ENCODE measurements at places on chromosomes 3 and 15.

DNA sequence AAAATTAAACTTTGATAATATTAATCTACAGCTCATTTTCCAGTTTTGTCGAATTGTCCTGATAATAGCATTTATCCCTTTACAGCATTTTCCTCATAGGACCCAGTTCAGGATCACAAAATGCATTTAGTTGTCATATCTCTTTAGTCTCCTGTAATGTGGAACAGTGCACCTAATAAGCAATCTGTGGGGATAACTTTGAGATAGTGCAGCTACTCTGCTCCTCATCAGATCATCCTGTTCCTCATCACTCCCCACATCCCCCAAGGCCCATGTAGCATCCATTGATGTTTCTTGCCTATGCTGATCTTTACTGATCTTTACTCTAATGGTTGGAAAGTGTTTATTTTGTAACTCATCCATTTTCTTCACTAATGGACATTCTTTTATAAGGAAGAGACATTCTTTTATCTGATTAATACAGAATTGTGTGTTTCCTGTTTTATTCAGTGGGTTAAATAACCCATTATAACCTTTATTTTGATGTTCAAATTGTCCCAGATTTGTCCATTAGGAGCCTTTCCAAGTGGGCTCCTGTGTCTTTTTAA, 7.5 kb downstream of the RNF111 start:
- DNase-seq = no peak

GRCh38 chr15:54481819-54482218, 503.6 kb downstream of the UNC13C start:
- DNase-seq = no peak

GRCh38 chr3:102053375-102053989, 204.2 kb downstream of the NFKBIZ start:
- DNase-seq = no peak

DNA sequence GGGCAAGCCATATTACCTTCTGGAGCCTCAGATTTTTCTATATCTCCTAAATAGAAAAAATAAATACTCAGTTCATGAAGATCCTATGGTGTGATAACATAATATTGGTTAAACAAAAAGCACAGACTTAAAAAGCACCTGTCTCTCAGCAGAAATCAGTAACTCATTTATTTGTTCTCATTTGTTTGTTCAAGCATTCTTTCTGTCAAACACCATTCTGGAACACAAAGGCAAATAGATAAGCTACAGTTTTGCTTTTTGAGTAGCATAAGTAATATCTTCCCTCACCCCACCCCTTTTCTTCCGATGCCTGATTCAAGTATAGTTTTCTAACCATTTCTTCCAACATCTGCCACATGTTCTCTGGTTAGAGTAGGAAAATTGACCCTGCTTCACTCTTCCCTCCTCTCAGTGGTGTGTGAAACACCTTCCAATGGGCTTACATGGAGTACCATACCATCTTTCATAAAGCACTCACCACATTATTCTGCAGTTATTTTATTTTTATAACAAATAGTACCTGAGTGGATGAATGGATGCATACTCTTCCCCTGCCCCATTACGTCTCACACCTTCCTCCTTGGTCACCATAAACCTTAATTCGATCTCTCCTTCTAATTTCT, 8.4 kb upstream of the IL1RAP start:
- no peak for DNase-seq

DNA sequence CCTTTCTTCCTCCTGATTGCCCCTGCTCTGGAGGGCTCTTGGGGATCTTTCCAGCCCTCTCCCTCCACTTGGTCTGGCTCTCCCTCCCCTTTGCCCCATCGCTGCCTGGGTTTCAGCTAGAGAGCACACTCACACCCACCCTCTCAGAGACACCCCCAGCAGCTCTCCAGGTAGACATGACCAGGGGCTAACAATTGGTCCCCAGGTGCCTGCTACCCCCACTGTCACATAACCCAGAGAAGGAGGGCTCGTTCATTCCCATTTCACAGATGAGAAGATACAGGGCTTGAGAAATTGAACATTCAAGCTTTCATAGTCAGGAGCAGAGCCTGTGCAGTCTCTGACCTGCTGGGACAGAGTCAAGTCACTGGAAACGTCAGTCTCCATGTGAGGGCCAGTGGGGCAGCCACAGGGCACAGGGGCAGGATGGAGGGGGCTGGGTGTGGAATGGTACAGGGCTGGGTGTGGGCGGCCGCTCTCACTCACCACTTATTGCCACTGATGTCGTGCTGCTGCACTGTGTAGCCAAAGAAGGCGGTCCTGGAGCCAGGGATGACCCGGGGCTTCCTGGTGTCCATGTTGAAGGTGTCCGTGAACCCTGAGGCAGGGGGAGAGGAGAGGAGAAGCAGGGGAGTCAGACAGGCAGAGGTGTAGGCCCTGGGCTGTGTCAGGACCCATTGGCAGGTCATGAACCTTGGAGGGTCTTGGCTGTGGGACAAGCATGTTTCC, 29.4 kb downstream of the ITGA11 start:
- DNase-seq = no peak

DNA sequence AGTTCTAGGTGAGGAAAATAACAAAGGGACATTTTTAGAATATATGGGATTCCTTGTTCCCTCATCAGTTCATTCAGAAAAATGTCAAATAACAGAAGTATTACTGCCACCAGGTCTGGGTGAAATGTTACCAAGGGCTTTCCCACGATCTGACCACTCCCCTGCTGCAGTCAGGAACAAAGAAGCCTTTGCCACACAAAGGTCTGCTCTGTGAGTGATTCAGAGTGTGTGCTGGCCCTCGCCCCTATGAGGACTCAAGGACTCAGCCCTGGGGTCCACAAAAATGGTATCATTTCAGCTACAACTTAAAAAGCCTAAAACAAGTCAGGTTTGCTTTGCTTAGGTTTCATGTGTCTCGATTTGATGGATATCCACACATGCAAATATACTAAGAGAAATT, 5.0 kb downstream of the MKRN3 start:
- DNase-seq = no peak

- no peak for DNase-seq
Observed at GRCh38 chr15:43251871-43252250, 14.9 kb downstream of the TGM5 start.

DNA sequence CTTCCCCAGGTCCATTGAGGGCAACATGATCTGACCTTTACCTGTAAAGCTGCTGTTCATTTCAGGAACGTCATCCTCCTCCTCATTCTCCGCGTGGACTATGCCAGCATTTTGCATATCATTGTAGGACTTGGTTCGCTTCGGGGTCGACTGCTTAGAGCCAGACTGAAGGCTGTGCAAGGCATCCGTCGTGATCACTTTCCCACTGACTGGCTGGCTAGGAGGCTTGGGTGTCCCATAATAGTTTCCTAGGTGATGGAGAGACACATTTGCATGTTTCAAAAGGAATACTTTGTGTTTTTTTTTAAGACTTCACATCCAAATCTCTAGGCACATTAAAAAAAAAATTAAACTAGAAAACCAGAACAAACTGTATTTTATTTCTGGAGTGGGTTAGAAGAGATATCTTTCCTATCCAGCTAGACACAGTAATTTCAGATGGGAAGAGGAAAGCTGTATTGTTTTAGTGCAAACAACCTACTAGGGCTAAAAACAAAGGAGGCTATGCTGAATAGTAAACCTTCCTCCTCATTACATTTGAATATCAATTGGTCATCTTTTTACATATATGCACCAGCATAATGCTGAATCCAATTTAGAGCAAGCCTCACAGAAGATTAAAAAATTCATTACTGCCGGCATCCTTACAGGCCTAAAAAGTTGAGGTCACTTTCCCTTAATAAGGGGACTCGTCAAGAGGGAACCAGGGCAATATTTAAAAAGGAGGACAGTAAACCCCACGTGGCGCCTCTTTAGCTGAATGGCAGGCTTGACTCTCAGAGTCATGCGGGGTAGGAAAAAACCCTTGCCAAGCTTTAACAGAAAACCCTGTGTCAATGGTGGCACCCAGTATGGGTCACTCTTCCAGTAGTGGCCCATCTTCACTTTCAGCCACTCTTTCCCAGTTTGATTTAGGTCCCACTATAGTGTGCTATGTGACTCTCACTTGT, 559.9 kb downstream of the MAGI1 start:
- DNase-seq = no peak

DNA sequence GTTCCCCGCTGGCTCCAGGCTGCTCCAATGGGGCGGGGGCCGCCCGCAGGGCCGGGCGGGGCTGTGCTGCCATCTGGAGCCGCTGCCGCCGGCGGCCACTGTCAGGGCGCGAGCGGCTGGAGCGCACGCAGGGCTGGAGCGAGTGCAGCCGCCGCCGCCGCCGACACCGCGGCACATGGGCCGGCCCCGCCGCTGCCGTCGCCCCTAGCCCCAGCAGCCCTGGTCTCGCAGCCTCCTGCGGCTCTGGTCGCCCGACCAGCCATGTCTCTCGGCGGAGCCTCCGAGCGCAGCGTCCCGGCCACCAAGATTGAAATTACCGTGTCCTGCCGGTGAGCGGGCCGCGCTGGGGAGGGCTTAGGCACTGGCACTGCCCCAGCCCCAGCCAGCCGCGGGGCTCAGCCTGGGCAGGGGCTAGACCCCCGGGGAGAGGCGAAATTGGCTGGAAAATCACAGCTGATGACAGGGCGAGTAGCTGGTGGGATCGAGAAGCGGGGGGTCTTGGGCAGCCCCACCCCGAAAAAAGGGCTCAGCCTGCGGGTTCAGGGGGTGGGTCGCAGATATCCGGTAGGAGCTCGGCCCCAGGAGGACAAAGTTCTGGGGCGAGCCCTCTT, at the start of gene CPNE9:
Gene CPNE9 (plus strand): TSS at position 98 of the 611 bp plus-strand sequence. CDS start 164 bp downstream, at position 262.
- DNase-seq = no peak

- no peak for DNase-seq
Observed at GRCh38 chr3:139414608-139415224, 25.3 kb upstream of the COPB2 start.

GRCh38 chr3:185488465-185488864, 10.4 kb downstream of the TMEM41A start:
- DNase-seq = no peak
